ENCODE measurements at places on chromosomes 3 and 15. TPM values are rescaled to one million over a fixed set of nuclear protein-coding genes. Genes with fewer than 3 reads are reported as not detected.

DNA sequence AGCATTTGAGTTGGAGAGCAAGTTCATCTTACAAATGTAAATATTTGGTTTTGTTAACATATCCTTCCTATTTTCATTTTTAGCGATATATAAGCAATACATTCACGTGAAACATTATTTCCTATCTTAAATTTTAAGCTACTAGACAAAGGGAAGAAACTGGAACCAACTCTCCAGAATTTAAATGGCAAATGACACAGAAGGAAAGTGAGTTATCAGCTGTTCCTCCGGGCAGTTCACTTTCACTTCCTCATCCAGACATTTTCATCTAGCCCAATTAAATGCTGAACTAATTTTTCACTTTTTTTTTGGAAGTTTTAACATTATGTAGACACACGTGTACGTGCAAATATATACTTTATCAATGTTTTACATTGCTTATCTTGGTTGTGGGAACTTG, 58.7 kb downstream of the MORC1 start:
- H3K4me3 ChIP-seq = no peak overlapping the region
- no peaks in the 10 kb centered on the region for H3K4me1 ChIP-seq
- no peak for DNase-seq
- no peaks in the 10 kb centered on the region for H3K36me3 ChIP-seq
- no peak overlapping the region for H3K27ac ChIP-seq
- H3K27me3 ChIP-seq = no peaks in the 10 kb centered on the region

- no peak overlapping the region for H3K4me3 ChIP-seq
- no peaks in the 10 kb centered on the region for H3K36me3 ChIP-seq
- H3K27ac ChIP-seq = no peak overlapping the region
- DNase-seq = no peak
Measured at GRCh38 chr15:51331141-51331540, 7.3 kb downstream of the CYP19A1 start.

DNA sequence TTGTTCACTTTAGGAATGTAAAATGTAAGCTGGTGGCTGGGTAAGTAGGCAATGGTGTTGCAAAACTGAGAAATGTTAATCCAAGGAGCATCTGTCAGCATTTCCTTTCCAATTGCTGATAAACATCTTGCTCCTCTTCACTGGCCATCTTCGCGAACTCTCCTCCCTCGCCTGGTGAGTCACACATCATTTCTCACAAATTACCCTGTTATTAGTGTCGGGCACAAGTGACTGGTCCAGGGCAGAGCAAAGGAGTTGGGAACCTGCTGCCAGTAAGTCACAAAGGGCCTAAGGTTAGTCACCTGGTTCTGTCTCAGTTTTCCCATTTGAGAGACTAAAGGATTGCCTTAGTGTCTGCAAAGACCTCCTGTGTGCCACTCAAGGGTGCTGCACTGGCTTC, 13.0 kb downstream of the CERS3 start:
- no peaks in the 10 kb centered on the region for H3K36me3 ChIP-seq
- no peak overlapping the region for H3K4me3 ChIP-seq
- H3K27ac ChIP-seq = no peak overlapping the region
- H3K4me1 ChIP-seq = no peaks in the 10 kb centered on the region
- DNase-seq = no peak

- peaks cover 7% of the 10 kb centered on the region for H3K4me1 ChIP-seq
- no peak for DNase-seq
- no peak overlapping the region for H3K27ac ChIP-seq
- no peaks in the 10 kb centered on the region for H3K27me3 ChIP-seq
- H3K36me3 ChIP-seq = no peaks in the 10 kb centered on the region
- H3K4me3 ChIP-seq = no peak overlapping the region
Measured at GRCh38 chr3:11690863-11691766, 47.4 kb upstream of the VGLL4 start.

The ZWILCH gene
- total RNA-seq = 51.9 TPM

The LYZL4 gene
- not detected for total RNA-seq

Measured in SJSA1 (cell line).